Endothelial cell of umbilical vein (primary cell): ENCODE measurements at places on chromosomes 12 and 14.

- H3K27me3 ChIP-seq, result no peaks in the 10 kb centered on the region
- DNase-seq, result no peak
- H3K27ac ChIP-seq, result no peak overlapping the region
- peaks cover 49% of the 10 kb centered on the region for H3K4me1 ChIP-seq
- no peaks in the 10 kb centered on the region for H3K36me3 ChIP-seq
Observed at GRCh38 chr12:11836282-11837151, 187.0 kb downstream of the ETV6 start.

DNA sequence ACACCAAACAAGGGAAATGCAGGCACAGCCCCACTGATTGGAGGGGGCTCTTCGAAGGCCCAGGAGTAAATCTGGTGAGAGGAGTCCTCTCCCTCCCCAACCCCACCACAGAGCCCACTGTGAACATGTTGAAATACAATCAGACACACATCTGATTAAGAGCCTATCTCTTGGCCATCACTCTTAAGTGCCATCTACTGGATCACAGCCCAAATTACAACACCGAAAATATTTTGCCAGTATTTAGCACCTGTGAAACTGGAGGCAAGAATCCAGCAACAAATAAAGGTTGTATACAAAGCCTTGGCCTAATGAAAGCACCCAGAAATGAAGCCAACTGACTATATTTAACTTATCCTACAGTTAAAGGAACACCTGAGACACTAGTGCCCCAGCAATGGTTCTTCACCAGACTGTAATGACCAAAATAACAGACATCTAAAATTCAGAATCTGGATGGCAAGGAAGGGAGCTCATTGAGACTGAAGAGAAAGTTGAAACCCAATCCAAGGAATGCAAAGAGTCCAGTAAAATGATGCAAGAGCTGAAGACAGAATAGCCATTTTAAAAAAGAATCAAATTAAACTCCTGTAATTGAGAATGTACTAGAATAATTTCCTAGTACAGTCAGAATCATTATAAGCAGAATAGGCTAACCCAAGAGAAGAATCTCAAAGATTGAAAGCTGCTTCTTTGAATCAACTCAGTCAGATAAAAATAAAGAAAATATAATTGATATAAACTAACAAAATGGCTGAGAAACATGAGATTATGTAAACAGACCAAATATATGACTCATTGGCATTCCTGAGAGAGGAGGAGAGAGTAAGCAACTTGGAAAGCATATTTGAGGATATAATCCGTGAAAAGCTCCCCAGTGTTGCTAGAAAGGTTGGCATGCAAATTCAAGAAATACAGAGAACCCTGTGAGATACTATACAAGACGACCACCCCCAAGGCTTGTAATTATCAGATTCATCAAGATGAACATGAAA is 1117.0 kb downstream of the FLRT2 start:
- H3K4me1 ChIP-seq, result no peaks in the 10 kb centered on the region
- H3K36me3 ChIP-seq, result no peaks in the 10 kb centered on the region
- no peak overlapping the region for H3K27ac ChIP-seq
- H3K27me3 ChIP-seq, result no peaks in the 10 kb centered on the region
- no peak for DNase-seq
- H3K4me3 ChIP-seq, result no peak overlapping the region

- no peak for DNase-seq
- H3K27me3 ChIP-seq, result no peaks in the 10 kb centered on the region
- no peaks in the 10 kb centered on the region for H3K36me3 ChIP-seq
- no peaks in the 10 kb centered on the region for H3K4me1 ChIP-seq
- no peak overlapping the region for H3K4me3 ChIP-seq
- no peak overlapping the region for H3K27ac ChIP-seq
Observed at GRCh38 chr14:41950428-41951151, 343.9 kb downstream of the LRFN5 start.

GRCh38 chr12:202081-202731 is 11.8 kb downstream of the SLC6A12 start:
- no peak for DNase-seq
- no peak overlapping the region for H3K4me3 ChIP-seq
- H3K27me3 ChIP-seq, result peaks cover 13% of the 10 kb centered on the region

GRCh38 chr12:81942594-81942993 is 183.4 kb upstream of the PPFIA2 start:
- no peaks in the 10 kb centered on the region for H3K36me3 ChIP-seq
- no peak overlapping the region for H3K4me3 ChIP-seq
- DNase-seq, result no peak
- H3K27ac ChIP-seq, result no peak overlapping the region
- H3K27me3 ChIP-seq, result no peaks in the 10 kb centered on the region

- H3K27ac ChIP-seq, result no peak overlapping the region
- H3K4me1 ChIP-seq, result peaks cover 9% of the 10 kb centered on the region
- peaks cover 2% of the 10 kb centered on the region for H3K36me3 ChIP-seq
- no peaks in the 10 kb centered on the region for H3K27me3 ChIP-seq
- no peak overlapping the region for H3K4me3 ChIP-seq
- DNase-seq, result no peak
Observed at GRCh38 chr12:46244273-46244915, 24.4 kb downstream of the SLC38A1 start.

DNA sequence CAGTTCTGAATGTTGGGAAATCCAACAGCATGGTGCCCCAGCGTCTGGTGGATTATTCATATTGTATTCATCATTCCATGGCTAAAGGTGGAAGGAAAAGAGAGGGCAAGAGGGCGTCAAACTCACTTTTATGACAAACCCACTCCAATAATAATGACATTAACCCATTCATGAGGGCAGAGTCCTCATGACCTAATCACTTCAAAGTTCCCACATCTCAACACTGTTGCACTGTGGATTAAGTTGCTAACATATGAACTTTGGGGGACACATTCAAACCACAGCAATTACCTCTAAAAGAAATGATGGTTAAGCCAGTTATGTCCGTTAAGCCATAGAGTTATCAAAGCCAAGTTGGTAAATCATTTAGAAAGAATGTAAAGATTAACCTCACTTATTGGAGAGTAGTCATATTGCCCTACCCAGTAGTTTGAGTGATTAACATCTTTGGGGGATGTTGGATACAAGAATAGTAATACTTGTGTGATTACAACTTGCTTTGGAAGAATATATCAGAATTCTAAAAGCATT is 212.4 kb upstream of the FLRT2 start:
- H3K27me3 ChIP-seq, result no peaks in the 10 kb centered on the region
- H3K4me1 ChIP-seq, result peaks cover 25% of the 10 kb centered on the region
- H3K27ac ChIP-seq, result no peak overlapping the region
- no peak for DNase-seq
- no peak overlapping the region for H3K4me3 ChIP-seq

DNA sequence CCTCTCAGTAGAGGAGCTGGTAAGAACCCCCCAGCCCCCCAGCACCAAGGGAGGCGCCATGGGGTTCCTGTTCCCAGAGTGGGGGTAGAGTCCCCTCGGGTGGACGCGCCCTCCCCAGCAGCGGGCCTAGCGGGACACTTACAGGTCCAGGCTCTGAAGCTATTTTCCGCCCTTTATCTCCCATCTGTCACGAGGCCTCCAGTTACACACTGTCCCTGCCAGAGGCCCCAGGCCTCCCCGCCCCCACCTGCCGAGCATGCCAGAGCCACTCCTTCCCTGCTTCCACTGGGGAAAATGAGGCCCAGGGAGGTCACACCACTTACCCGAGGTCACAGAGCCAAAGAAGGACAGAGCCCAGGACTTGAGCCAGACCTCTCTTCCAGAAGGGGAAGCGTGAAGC is 3.1 kb downstream of the C14orf180 start:
- no peak overlapping the region for H3K27ac ChIP-seq
- no peaks in the 10 kb centered on the region for H3K4me1 ChIP-seq
- no peaks in the 10 kb centered on the region for H3K36me3 ChIP-seq
- DNase-seq, result no peak
- H3K4me3 ChIP-seq, result no peak overlapping the region
- H3K27me3 ChIP-seq, result no peaks in the 10 kb centered on the region

DNA sequence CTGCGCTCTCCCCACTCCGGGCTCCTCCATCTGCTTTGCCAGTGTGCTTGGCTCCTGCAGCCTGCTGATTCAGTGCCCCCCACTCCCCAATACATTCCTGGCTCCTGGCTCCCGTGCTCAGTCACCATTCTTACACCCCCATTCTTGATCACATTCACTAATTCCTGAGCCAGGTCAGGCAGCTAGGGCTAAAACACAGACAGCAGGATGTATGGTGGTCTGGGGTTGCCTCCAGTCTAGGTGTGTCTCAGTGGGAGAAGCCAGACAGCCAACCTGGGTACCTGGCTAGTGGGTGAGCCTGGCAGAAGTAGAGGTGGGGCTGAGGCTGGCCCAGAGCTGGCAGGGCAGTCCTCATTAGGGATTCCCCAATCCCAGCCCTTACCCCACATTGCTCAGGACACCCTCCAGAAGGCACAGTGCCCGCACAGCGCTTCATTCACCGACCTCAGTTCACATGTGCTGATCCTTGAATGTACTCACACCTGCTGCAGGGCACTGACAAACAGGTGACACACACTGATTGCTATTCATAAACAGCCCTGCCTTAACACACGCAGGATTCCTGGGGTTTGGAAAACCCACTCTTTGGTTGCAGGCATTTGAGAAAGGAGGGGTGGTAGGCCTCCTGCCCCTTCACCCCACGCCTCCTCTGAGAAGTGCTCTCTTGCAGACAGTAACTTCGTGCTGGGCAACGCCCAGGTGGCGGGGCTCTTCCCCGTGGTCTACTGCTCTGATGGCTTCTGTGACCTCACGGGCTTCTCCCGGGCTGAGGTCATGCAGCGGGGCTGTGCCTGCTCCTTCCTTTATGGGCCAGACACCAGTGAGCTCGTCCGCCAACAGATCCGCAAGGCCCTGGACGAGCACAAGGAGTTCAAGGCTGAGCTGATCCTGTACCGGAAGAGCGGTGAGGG is 1.7 kb downstream of the KCNH3 start:
- H3K4me1 ChIP-seq, result peaks cover 8% of the 10 kb centered on the region
- H3K27ac ChIP-seq, result no peak overlapping the region
- no peaks in the 10 kb centered on the region for H3K36me3 ChIP-seq
- no peak for DNase-seq
- no peak overlapping the region for H3K4me3 ChIP-seq
- H3K27me3 ChIP-seq, result peaks cover 35% of the 10 kb centered on the region

GRCh38 chr12:103905730-103906349 is 24.4 kb upstream of the HSP90B1 start:
- H3K4me1 ChIP-seq, result no peaks in the 10 kb centered on the region
- no peak for DNase-seq
- no peaks in the 10 kb centered on the region for H3K36me3 ChIP-seq

GRCh38 chr12:47397664-47398281 is 308.1 kb downstream of the RPAP3 start:
- H3K4me1 ChIP-seq, result peaks cover 12% of the 10 kb centered on the region
- H3K4me3 ChIP-seq, result no peak overlapping the region
- peak; percentile 55 for DNase-seq
- no peaks in the 10 kb centered on the region for H3K36me3 ChIP-seq
- no peak overlapping the region for H3K27ac ChIP-seq

DNA sequence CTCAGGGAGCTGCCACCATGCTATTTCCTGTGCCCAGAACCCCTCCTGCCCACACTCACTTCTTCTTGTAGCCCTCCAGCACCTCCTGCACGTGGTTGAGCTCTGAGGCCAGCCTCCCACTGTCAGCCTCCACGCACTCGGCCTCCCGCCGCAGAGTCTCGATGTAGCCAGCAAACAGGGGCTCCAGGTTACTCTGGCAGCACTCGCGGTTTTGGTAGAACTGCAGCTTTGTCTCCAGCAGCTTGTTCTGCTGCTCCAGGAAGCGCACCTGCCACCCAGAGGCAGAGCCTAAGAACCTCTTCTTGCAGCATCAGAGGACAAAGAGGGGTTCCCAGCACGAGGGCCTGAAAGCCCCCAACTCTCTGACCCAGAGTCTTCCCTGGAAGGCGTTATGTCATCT is 2.1 kb downstream of the KRT83 start:
- H3K4me1 ChIP-seq, result no peaks in the 10 kb centered on the region
- no peak for DNase-seq
- no peak overlapping the region for H3K27ac ChIP-seq
- H3K36me3 ChIP-seq, result no peaks in the 10 kb centered on the region

- peaks cover 22% of the 10 kb centered on the region for H3K27me3 ChIP-seq
- H3K27ac ChIP-seq, result no peak overlapping the region
- H3K4me3 ChIP-seq, result no peak overlapping the region
- no peaks in the 10 kb centered on the region for H3K4me1 ChIP-seq
- DNase-seq, result no peak
- no peaks in the 10 kb centered on the region for H3K36me3 ChIP-seq
Observed at GRCh38 chr12:94110258-94110657, 38.1 kb upstream of the PLXNC1 start.

- no peak overlapping the region for H3K4me3 ChIP-seq
- no peaks in the 10 kb centered on the region for H3K36me3 ChIP-seq
- peak; percentile 34 for DNase-seq
- no peaks in the 10 kb centered on the region for H3K4me1 ChIP-seq
- H3K27ac ChIP-seq, result no peak overlapping the region
Observed at GRCh38 chr14:69535230-69535848, 39.3 kb downstream of the CCDC177 start.

- no peak overlapping the region for H3K4me3 ChIP-seq
- no peaks in the 10 kb centered on the region for H3K36me3 ChIP-seq
- peak; percentile 5 for DNase-seq
Observed at GRCh38 chr12:70091021-70091521, 152.2 kb upstream of the CNOT2 start.

DNA sequence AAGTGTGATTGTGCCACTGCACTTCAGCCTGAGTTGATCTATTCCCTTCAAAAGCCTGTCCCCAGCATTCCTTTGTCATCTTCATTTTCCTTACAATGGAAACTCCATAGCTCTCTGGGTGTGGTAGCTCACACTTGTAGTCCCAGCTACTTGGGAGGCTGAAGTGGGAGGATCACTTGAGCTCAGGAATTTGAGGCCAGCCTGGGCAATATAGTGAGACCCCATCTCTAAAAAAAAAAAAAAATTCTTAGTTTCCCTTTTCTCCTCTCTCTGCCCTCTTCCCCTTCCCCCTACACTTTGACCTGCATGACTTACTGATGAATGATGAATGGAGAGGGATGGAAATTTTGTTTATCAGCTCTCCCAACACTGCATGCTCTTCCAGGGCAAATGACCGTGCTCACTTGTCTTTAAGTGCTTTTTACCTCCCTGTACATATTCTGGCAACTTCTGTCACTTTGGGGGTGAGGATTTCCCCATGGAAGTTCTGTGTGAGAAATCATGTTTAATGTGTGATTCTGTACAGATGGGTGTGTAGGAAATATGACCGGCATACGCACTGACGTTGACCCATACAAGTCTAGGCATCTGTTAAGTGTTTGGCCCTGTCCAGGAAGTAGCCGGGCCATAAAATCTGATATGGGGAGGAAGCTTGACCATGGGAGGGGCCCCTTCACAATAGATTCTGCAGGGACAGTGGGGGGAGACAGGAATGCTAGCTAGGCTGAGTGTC is 65.4 kb downstream of the ZFP36L1 start:
- peaks cover 17% of the 10 kb centered on the region for H3K4me1 ChIP-seq
- H3K27me3 ChIP-seq, result no peaks in the 10 kb centered on the region
- no peak overlapping the region for H3K4me3 ChIP-seq
- no peak overlapping the region for H3K27ac ChIP-seq
- DNase-seq, result peak; percentile 62
- H3K36me3 ChIP-seq, result no peaks in the 10 kb centered on the region
